Caco-2 (cell line): ENCODE measurements at places on chromosomes 11 and 22. TPM values are rescaled to one million over a fixed set of nuclear protein-coding genes. Genes with fewer than 3 reads are reported as not detected.
A peak's percentile ranks its signal among the peaks of the same experiment; 100 is the strongest.

The ANAPC15 gene
- 98.6 and 105 TPM in 2 replicates for total RNA-seq

The SAA2 gene
- total RNA-seq, result not detected in 2 replicates

The LRRC74B gene
- not detected in 2 replicates for total RNA-seq

The CREB3L1 gene
- total RNA-seq, result 24.9 and 29.5 TPM in 2 replicates

DNA sequence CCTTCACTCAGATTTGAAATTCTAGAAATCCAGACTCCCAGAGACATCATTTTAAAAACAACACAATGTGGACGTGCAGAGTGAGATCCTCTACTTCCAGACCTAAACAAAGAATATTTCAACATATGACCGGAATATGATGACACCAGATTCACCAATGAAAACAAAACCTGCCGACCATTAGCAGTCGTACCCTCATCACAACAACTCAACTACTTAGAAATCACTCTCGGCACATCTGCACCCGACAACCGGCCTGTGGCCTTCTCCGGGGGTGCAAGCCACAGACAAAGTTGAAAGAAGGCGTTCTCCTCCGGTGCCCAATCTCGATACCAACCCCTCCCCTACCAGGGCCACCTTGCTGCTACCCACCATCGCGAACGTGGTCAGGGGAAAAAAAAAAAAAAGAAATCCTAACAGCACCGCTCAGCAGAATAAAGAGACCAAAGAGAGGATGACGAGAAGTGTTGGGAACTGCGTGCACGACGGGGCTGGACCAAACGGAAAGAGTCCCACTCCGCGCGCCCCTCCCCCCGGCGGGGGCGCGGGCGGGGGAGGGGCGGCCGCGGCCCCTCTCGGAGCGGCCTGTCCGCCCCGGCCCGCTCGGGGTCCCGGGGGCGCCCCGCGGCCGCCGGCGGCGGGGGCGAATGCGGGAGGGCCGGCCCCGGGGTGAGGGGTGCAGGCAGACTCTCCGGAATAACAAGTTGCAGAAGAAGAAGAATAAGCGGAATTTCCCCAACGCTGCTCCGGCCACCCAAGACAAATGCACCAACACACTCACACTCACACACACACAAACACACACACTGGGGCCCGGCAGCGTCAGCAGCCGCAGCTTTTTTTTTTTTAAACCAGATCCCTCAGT, 1.7 kb downstream of the PHF21A start:
- no peak for DNase-seq

DNA sequence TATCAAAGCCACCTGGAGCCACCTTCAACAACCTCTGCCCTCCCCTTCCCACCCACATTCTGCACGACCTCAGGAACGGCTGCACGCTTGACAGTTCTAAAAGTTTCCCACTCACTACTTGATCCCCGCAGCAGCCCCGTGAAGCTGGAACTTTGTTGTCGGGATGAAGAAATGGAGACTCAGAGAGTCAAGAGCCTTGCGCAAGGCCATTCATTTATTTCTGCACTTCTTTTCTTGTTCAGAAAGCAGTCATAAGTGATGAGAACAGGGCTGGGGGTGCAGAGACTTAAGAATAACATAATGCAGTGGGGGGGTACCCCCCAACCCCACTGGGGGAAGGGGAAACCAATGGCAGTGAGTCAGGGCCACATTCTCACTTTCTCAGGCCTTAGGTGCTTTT, 2.2 kb upstream of the ZFTA start:
- DNase-seq, result no peak

DNA sequence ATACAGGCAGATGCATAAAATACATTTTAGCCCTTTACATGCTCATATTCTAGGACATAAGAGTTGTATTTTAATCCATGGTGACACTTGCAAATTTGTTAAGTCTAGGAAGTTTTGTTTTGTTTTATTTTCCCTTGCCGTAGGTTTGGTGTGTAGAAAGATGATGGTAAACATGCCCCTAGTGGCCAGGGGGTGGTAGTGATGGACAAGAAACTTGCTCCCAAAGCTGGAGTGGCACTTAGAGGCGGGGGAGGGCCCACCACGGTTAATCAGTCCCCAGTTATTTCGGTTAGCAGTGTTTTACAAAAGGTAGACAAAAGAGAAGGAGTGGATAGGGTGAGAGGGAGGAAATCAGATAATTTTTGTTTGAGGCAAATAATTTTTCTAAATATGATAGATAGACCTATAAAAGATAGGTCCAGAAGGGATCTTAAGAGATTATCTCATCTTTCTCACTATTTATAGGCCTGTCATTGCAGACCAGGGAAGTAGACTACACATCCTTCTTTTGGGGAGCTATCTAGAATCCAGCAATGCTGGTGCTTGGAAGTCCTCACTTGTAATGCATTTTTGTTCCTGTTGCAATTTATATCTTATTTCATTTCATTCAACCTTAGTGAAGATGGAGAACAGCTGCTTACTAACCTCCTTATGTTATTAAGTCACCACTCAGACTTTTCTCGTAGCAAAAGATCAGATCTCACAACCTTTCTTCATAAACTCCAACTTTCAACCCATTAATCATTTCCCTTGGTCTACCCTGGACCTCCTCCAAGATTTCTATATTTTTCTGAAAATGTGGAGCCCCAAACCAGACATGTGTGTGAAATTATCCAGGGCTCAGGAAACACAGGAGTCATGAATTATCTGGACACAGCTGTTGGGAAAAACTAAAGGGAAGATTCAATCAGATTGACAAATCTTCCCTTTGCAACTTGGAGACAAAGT, 5.9 kb upstream of the BDNF start:
- DNase-seq, result peak; percentile 39

- no peak for DNase-seq
Measured at GRCh38 chr11:113603277-113604059, 102.6 kb downstream of the TMPRSS5 start.

DNA sequence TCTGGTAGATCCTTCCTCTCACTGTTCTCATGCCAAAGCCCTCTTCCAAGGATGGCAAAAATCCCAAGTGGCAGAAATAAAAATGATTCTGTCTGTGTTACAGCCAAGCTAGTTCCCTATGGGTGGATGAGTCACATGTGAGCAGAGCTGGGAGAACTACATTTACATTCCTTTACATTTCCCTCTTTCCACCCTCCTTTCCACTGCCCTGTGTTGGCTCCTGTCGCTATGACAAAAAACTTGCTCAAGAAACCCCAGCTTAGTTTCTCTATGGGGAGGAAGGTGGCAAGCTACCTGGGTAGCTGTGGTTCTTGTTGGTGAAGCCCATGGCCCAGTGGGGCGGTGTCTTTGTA, 10.2 kb upstream of the DDB2 start:
- DNase-seq, result no peak

- no peak for DNase-seq
Measured at GRCh38 chr11:44125598-44125997, 30.1 kb downstream of the EXT2 start.

DNA sequence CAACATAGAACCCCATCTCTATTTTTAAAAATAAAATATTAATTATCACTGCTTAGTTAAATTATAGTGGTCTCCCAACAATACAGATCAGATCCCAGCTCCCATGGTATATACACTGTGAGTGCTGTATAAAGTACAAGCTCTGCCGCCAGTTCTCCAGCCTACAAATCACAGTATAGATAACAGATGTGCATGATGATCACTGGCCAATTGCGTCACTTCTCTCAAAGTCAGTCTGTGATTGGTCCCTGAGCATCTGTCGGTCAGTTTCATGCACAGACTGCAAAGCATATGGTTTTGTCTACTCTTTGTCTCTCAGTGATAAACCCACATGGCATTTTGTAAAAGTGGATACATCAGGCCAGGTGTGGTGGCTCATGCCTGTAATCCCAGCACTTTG, 15.7 kb downstream of the PPARA start:
- DNase-seq, result no peak

DNA sequence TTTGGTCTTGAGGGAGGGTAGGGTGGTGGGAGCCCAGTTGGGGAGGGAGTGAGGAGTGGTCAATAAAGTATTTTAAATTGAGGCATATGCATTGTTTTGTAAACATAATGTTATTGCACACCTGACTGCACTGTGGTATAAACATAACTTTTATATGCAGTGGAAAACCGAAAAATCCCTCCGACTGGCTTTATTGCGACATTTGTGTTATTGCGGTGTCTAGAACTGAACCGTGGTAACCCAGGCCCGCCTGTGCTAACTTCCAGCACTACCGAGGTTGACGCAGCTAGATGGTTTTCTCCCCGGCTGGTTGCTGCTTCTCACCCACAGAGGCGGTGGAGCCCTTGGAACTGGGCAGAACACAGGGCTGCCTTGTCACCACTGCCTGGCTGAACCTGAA, 7.6 kb upstream of the RNH1 start:
- DNase-seq, result no peak

GRCh38 chr11:99241066-99241465, 220.3 kb downstream of the CNTN5 start:
- DNase-seq, result no peak

GRCh38 chr11:119999220-119999619, 138.7 kb downstream of the TRIM29 start:
- peak; percentile 52 for DNase-seq

DNA sequence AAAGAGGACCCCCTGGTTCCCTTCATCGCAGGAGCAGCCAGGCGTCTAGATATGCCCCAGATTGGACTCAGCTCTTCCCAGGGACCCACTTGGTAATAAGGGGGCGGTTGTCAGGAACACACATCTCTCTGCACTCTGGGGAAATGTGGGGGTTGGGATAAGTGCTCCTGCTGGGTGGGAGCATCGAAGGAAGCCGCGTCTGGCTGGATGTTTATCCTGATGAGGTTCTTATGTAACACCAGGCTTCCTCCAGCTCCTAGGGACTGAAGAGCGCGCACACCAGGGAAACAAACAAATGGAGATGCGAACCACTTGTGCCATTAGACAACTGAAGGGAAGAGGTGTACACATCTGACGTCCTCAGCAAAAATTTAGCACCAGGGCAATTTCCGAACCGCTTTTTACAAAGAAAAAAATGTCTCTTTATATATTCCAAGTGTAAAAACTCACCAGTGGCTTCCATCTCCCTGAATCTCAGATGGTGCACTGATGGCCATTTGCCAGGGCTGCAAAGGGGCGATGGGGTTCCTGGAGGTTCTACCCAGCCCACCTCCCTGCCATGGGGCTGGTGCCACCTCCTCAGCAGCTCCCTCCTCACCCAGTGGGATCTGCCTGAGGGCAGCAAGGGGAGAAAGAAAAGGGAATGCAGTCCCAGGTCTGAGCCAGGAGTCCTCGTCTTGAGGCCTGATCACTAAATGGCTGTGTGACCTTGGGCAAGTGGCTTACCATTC, 89.4 kb downstream of the PKNOX2 start:
- DNase-seq, result no peak
